Thoracic aorta (tissue), 2 donors: ENCODE measurements at places on chromosomes 12 and 14. TPM values are rescaled to one million over a fixed set of nuclear protein-coding genes. Genes with fewer than 3 reads are reported as not detected.
A peak's percentile ranks its signal among the peaks of the same experiment; 100 is the strongest.

DNA sequence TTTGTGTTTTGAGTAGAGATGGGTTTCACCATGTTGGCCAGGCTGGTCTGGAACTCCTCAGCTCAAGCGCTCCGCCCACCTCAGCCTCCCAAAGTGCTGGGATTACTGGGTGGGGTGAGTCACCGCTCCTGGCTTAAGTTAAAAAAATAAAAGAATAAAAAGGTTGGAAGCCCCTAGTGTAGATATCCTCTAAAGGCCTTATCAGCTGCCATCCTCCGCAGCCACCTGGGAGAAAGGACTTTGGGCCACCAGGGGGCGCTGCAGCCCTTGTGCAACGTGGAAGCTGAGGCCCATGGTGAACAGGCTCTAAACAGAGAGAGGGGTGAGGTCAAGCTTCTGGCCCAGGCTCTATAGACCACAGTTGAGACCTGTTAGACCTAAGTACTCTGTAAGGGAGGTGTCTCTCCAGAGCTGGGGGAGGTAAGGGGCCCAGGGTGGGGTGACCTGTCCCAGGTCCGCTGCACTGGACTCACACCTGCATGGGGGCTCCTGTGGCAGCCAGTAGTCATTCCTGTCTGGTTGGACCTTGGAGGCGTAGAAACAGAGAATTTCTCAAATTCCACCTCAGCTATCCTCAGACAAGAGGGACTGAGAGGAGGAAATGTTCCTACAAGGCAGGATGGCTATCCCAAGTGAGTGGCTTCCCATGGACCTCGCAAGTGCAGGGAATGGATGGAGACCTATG lies 14.0 kb upstream of the RACGAP1 start:
- DNase-seq = peak; percentile 47
- H3K4me3 ChIP-seq = no peak overlapping the region
- no peak overlapping the region for H3K27ac ChIP-seq
- no peaks in the 10 kb centered on the region for H3K4me1 ChIP-seq
- no peaks in the 10 kb centered on the region for H3K36me3 ChIP-seq

- no peak overlapping the region for H3K27ac ChIP-seq
- H3K36me3 ChIP-seq = no peaks in the 10 kb centered on the region
- no peak for DNase-seq
- no peaks in the 10 kb centered on the region for H3K27me3 ChIP-seq
- no peaks in the 10 kb centered on the region for H3K4me1 ChIP-seq
Measured at GRCh38 chr12:48736456-48736855, 19.9 kb upstream of the CCNT1 start.

- H3K27me3 ChIP-seq = no peaks in the 10 kb centered on the region
- no peaks in the 10 kb centered on the region for H3K4me1 ChIP-seq
- H3K27ac ChIP-seq = no peak overlapping the region
- DNase-seq = no peak
- H3K4me3 ChIP-seq = no peak overlapping the region
- no peaks in the 10 kb centered on the region for H3K36me3 ChIP-seq
Measured at GRCh38 chr12:58033831-58034230, 92.5 kb downstream of the ATP23 start.

DNA sequence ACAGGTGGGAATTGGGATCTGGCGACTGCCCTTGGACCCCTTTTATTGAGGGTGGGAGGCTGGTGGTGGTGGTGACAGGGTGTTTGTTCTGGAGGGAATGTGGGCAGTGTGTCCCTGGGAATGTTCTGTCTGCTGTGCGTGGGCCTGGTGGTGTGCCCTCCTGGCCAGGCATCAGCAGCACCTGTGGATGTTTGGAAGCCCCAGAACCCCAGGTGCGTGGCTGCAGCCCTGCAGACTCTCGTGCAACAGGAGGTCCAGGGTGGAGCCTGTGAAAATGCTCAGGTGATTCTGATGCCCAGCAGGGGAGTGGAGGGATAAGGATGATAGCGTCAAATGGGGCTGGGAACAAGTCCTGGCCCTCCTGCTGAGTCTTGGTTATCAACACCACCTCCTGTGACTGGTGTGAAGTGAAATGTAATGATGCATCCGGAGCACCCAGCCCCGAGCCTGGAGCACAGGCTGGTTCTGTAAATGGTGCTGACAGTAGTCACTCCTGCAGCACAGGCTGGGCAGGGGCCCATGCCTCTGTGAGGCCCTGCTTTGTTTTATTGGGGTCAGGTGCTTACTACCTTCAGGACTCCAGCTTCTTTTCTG lies 176.6 kb downstream of the TSPAN9 start:
- no peaks in the 10 kb centered on the region for H3K36me3 ChIP-seq
- DNase-seq = no peak

- H3K27ac ChIP-seq = no peak overlapping the region
- no peak for DNase-seq
- H3K36me3 ChIP-seq = no peaks in the 10 kb centered on the region
- no peaks in the 10 kb centered on the region for H3K27me3 ChIP-seq
- H3K4me1 ChIP-seq = no peaks in the 10 kb centered on the region
- no peak overlapping the region for H3K4me3 ChIP-seq
Measured at GRCh38 chr12:130668286-130669204, 47.6 kb downstream of the RIMBP2 start.

DNA sequence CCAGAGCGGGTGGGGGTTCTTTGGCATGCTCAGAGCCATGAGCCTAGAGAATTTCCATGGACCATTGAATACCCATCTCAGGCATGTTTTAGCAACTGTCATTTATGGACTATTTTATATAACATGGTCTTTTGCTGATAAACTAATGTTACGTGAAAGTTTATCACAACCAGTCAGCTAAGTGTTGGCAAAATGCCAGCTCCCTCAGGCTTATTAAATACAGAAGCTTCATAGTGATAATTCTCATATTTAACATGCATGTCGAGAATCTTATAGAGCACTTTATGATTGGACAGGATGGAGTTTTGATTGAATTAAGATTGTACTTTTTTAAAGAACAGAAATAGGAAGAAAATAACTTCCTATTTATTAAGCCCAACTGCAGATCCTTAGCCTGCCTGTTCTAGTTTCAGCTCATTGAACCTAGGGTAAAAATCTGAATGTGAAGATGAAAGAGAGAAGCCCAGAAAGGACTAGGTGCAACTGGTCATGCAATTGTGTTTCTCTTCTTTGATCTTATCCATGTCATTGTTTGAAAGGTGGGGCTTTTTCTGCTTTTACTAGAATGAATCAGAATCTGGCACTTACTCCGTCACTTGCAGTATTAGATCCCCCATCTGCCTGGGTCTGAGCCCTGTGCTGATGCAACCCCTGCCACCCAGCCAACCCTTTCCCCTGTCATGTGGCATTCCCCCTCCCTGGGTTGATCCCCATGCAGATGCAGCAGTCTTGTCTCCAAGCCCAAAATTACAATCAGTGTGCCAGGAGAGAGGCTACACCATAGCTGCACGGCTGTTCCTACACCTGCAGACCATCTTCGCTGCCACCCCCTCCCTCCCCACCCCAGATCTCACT lies 134.6 kb upstream of the EVL start:
- H3K4me1 ChIP-seq = no peaks in the 10 kb centered on the region
- DNase-seq = no peak
- H3K27ac ChIP-seq = no peak overlapping the region
- H3K36me3 ChIP-seq = no peaks in the 10 kb centered on the region
- no peak overlapping the region for H3K4me3 ChIP-seq

GRCh38 chr12:97169889-97170567 lies 263.0 kb downstream of the NEDD1 start:
- H3K4me3 ChIP-seq = no peak overlapping the region
- H3K27me3 ChIP-seq = no peaks in the 10 kb centered on the region
- H3K36me3 ChIP-seq = no peaks in the 10 kb centered on the region
- no peak for DNase-seq

DNA sequence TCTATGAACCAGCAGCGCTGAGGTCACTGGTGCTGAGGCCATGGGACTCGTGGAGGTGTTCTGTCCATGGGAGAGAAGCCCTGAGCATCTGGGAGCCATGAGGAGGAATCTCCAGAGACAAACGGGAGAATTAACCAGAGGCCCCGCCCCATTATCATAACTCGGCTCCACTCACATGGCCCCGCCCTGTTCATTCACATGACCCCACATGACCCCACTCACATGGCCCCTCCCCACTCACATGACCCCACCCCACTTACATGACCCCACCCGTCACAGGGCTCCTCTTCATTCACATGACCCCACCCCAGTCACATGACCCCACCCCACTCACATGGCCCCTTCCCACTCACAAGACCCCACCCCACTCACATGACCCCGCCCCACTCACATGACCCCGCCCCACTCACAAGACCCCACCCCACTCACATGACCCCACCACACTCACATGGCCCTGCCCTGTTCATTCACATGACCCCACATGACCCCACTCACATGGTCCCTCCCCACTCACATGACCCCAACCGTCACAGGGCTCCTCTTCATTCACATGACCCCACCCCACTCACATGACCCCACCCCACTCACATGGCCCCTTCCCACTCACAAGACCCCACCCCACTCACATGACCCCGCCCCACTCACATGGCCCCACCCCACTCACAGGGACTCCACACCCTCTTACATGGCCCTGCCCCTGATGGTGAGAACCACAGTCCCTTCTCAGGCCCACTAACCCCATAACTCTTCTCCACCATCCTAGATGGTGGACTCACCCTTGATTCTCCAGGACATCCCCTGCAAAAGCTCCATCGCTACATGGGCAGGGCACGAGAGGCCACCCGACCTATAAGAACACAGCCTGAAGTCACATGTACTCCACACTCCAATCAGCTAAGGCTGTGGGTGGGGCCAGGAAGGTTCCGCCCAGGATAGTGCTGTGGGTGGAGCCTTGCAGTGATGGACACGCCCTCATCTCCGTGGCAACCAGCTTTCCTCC lies 151.1 kb upstream of the SFSWAP start:
- H3K27ac ChIP-seq = no peak overlapping the region
- no peaks in the 10 kb centered on the region for H3K4me1 ChIP-seq
- H3K4me3 ChIP-seq = no peak overlapping the region

DNA sequence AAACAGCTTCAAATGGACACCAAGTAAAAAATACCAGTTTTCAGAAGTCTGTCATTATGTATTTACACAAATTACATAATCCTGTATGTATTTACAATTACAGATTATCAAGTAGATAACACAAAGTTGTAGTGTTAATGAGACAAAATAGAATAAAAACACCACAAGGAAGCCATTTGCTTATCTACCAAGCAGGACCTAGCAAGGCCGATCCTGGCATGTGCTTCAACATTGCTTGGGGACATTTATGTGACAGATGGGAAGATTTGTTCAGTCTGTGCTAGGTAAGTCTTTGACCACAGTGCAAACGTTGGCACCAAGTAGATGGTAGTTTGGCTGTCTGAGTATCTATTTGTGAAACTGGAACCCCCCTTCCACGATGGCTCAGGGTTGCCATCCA lies 35.8 kb downstream of the BCAT1 start:
- H3K36me3 ChIP-seq = no peaks in the 10 kb centered on the region
- no peaks in the 10 kb centered on the region for H3K4me1 ChIP-seq
- DNase-seq = no peak
- no peak overlapping the region for H3K4me3 ChIP-seq
- no peak overlapping the region for H3K27ac ChIP-seq

- no peaks in the 10 kb centered on the region for H3K36me3 ChIP-seq
- H3K4me1 ChIP-seq = peaks cover 11% of the 10 kb centered on the region
- H3K27ac ChIP-seq = no peak overlapping the region
- no peak overlapping the region for H3K4me3 ChIP-seq
- no peaks in the 10 kb centered on the region for H3K27me3 ChIP-seq
Measured at GRCh38 chr14:71231521-71232393, 324.5 kb downstream of the PCNX1 start.

GRCh38 chr14:37591311-37591940 lies 3.6 kb downstream of the FOXA1 start:
- peaks cover 6% of the 10 kb centered on the region for H3K4me1 ChIP-seq
- H3K4me3 ChIP-seq = no peak overlapping the region
- no peaks in the 10 kb centered on the region for H3K36me3 ChIP-seq
- DNase-seq = no peak
- H3K27me3 ChIP-seq = peaks cover 55% of the 10 kb centered on the region
- no peak overlapping the region for H3K27ac ChIP-seq

- no peaks in the 10 kb centered on the region for H3K4me1 ChIP-seq
- no peaks in the 10 kb centered on the region for H3K27me3 ChIP-seq
- no peak overlapping the region for H3K27ac ChIP-seq
- no peak for DNase-seq
Measured at GRCh38 chr12:90653040-90653439, 301.9 kb downstream of the CCER1 start.

- H3K27me3 ChIP-seq = peaks cover 23% of the 10 kb centered on the region
- no peak overlapping the region for H3K27ac ChIP-seq
- H3K36me3 ChIP-seq = no peaks in the 10 kb centered on the region
- peak overlapping the region; percentile 62 for H3K4me3 ChIP-seq
- DNase-seq = no peak
- peaks cover 36% of the 10 kb centered on the region for H3K4me1 ChIP-seq
Measured at GRCh38 chr12:49342066-49342913, 4.4 kb upstream of the DNAJC22 start.

GRCh38 chr14:31024577-31025366 lies 677 bp upstream of the AP4S1 start:
- peak overlapping the region; percentile 100 for H3K27ac ChIP-seq
- peak overlapping the region; percentile 99 for H3K4me3 ChIP-seq
- no peak for DNase-seq
- H3K27me3 ChIP-seq = no peaks in the 10 kb centered on the region

- no peak for DNase-seq
- no peaks in the 10 kb centered on the region for H3K36me3 ChIP-seq
- H3K27me3 ChIP-seq = no peaks in the 10 kb centered on the region
- no peaks in the 10 kb centered on the region for H3K4me1 ChIP-seq
Measured at GRCh38 chr12:79191391-79191790, 326.8 kb downstream of the SYT1 start.

DNA sequence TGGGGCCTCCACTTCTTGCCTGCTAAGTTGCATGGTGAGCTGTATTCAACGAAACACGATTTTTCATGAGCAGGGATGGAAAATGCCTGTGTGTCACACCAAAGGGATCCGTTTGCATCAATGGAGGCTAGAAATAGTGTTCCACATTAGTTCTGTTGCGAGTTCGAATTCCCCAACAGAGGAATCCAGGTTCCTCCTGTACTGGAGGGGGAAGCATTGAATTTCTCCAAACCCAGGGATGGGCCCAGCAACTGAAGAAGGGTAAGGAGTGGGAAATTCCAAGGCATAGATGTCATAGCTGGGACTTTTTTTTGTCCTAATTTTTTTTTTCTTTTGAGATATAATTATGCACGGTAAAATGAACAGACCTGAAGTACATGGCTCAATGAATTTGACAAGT lies 336.2 kb downstream of the DPF3 start:
- H3K4me1 ChIP-seq = peaks cover 3% of the 10 kb centered on the region
- no peaks in the 10 kb centered on the region for H3K27me3 ChIP-seq
- no peaks in the 10 kb centered on the region for H3K36me3 ChIP-seq
- no peak overlapping the region for H3K4me3 ChIP-seq

- H3K27me3 ChIP-seq = no peaks in the 10 kb centered on the region
- H3K4me1 ChIP-seq = peaks cover 23% of the 10 kb centered on the region
- H3K4me3 ChIP-seq = peak overlapping the region; percentile 67
Measured at GRCh38 chr12:54378796-54379397, 5.6 kb downstream of the ZNF385A start.

- no peak for DNase-seq
- no peaks in the 10 kb centered on the region for H3K27me3 ChIP-seq
- no peak overlapping the region for H3K4me3 ChIP-seq
Measured at GRCh38 chr12:4477129-4477528, 31.5 kb upstream of the FGF6 start.

Gene NANOG
- 0.35 TPM for total RNA-seq

Gene PGF
- 34.4 TPM for total RNA-seq

Gene POTEM
- total RNA-seq = not detected

Gene ISM2
- not detected for total RNA-seq

Gene M6PR
- total RNA-seq = 119 TPM

Gene BCAT1
- total RNA-seq = 24.9 TPM

Gene ITGB7
- 8.3 TPM for total RNA-seq
